ENCODE measurements at places on chromosomes 3 and 15.

- no peak for DNase-seq
Measured at GRCh38 chr3:18672561-18672960, 247.4 kb upstream of the SATB1 start.

GRCh38 chr15:101429191-101429590 is 60.3 kb downstream of the PCSK6 start:
- DNase-seq, result no peak

DNA sequence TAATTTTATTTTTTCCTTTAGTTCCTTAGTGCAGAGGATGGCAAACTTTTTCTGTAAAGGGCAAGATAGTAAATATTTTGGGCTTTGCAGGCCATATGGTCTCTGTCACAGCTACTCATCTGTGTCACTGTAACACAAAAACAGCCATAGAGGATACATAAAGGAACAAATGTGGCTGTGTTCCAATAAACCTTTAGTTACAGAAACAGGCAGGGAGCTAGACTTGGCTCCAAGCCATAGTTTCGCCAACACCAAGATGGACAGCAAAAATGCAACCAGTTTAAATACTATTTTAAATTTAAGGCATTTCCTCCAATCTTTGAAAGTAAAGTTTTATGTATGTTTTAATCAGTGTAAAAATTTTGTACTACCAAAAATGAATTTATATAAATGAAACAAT is 753.4 kb downstream of the FHIT start:
- DNase-seq, result no peak

DNA sequence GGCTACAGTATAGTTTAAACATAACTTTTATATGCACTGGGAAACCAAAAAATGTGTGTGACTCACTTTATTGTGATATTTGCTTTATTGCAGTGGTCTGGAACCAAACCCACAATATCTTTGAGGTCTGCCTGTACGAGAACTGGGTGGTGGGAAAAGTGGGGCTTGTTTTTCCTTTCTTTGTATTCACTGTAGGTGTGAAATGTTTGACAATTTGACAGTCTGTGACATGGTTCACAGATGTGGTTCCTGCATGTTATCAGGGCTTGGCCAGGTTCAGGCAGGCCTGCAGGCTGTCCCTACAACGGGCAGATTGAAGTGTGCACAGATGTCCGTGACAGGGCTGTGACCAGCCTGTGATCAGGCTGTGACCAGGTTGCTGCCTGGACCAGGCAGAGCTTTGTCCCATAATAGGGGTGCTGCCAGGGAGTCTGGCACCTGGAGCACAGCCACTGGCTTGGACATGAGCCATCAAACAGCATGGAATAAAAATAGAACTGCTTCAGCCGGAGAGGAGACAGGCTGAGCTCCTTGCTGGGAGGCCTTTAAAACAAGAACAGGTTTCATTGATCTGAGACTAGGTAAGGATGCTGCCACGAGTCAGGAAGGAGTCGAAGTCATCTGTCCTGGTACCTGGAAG is 61.0 kb downstream of the KLF13 start:
- peak; percentile 46 for DNase-seq

DNA sequence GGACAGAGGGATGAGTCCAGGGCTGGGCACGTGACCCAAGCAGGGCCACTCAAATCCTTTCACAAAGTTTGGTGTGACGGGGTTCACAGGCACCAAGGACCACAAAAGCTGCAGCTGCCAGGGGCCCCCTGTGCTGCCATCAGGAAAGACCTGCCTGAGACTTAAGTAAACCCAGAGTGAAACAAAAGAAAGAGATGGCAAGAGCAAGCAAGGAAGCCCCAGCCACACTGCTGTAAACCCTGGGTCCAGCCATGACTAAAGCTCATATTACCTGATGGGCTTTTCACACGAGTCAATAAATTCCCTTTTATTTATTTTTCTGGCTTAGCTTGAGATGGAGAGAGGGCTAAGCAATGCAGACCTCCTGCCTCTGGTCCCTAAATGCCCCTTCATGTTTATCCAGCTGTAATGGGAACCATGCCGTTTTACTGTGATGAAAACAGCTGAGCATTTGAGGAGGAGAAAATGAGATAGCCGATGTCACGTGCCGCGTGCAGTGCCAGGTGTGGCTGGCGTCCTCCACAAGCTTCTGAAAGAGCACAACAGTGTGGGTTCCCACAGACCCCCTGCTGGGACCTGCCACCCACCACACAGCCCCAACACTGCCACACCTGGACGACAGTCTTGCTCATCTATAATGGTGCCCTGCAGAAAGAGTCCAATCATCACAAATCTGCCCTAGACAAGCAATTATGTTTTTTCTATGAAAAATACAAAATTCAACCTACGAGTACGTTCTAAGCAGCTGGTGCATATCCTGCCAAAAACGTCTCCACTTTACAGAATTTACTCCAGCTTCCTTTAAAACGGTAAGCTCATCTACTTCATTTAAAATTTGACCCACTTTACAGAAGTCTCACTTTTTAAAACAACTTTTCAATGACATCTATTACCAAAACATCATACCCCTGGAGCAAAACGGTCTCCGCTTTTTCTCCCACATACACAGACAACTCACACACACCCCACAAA is 34.2 kb downstream of the ADAMTS17 start:
- DNase-seq, result no peak

GRCh38 chr3:31565288-31565687 is 32.6 kb downstream of the STT3B start:
- DNase-seq, result no peak

DNA sequence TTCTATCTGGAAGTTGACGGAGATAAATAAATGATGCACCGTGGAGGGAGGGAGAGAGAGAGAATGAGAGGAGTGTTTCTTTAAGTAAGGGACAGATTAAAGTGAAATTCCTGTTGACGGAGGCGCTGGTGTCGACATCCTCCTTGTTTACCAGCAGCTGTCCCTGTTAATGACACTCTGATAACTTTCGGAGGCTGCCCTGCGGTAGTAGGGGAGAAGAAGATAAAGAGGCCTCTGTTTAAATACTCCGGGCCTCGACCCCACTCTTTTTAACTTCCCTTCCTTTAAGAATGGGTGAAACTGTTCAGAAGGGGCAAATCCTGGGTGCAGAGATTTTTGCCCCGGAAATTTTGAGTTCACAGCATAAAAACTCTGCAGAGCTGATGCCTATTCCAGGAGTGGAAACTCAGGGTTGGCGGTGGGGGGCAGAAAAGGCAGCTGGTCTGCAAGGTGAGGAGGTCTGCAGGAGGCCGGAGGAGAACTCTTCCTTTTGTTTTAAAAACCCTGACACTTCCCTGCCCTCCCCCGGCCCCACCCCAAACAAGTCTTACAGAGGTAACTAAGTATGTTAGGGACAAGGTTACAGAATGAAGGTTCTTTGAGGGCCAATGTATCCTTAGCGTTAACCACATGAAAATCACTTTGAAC is 276.6 kb upstream of the NR2F2 start:
- DNase-seq, result no peak

GRCh38 chr15:78392430-78392829 is 45.6 kb upstream of the IREB2 start:
- DNase-seq, result no peak

- no peak for DNase-seq
Measured at GRCh38 chr15:58770519-58770856, 614 bp upstream of the MINDY2 start.

DNA sequence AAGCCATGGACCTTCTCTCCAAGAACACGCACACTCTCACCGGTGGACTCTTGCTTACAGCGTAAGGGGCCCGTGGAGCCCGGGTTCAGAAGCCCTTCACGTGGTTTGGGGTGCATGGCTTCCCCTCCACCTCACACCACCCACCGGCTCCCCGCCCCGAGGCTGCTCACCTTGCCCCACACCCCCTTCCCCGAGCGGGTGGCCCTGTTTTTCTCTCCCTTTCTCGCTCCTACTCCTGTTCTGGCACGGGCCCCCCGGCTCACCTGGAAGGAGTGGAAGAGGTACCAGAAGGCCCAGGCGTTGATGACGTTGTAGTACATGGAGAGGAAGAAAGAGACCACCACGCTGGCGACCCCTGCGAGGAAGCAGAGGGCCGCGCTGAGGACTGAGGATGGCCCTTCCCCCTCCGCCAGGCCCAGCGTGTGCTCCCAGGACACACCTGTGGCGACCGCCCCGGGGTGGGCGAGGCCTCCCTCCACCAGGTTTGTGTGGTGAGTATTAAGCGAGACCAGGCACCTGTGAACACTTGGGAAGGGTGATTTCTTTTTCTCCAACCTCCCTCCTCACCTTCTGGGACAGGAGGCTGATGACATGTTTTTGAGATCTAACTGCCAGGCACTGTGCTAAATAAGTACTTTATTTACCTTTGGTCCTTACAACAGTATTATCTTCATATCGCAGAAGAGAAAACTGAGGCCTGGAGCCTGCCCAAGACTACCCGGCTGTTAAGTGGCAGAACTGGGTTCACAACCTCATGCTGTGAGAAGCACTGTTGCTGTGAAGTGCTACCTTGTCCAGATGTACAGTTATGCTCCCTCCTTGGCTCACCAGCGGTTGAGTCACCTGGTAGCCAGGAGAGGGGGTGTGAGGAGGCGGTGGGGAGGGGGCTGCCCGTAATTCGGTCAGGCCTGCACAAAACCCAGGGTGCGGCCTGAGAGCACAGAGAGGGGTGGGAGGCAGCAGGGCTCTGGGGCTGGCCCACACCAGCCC is 16.3 kb downstream of the SLC6A20 start:
- no peak for DNase-seq

- no peak for DNase-seq
Measured at GRCh38 chr3:187454085-187454815, 86.1 kb downstream of the RTP4 start.

- no peak for DNase-seq
Measured at GRCh38 chr3:32897981-32898623, 53.3 kb upstream of the CCR4 start.

- DNase-seq, result no peak
Measured at GRCh38 chr15:73628102-73628501, 5.1 kb downstream of the NPTN start.

GRCh38 chr3:172303181-172303580 is 145.1 kb downstream of the GHSR start:
- DNase-seq, result no peak

GRCh38 chr3:98776140-98776493 is 13.0 kb downstream of the ST3GAL6 start:
- DNase-seq, result no peak

GRCh38 chr15:27339138-27339537 is 368.2 kb downstream of the GABRG3 start:
- DNase-seq, result no peak

DNA sequence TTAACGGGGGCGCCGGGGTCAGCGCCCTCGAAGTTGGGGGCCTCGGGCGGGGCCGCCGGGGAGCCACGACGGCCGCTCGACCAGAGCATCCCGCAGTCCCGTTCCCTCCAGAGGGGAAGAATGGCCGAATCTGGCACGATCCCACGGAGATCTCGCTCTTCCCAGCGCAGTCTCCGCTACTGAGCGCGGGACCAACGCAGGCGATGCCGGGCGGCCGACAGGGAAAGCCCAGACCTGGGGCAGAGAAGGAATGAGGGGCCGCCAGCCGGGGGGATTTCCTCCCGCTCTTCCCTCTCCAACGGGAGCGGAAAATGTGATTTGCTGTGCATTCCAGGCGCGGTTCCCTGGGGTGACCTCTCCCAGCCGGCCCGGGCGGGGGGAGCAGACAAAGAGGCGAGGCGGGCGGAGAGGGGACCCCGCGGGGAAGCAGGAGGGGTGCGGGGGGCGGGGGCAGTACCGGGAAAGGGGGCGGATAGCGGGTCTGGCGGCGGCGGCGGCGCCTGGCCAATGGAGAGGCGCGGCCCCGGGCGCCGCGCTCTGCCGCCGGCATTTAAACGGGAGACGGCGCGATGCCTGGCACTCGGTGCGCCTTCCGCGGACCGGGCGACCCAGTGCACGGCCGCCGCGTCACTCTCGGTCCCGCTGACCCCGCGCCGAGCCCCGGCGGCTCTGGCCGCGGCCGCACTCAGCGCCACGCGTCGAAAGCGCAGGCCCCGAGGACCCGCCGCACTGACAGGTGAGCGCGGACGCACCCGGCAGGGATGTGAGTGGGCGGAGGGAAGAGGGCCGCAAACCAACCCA is at the start of gene GREM1:
GREM1 (plus strand) TSS at position 579 of the 801 bp plus-strand sequence. CDS start 12,687 bp downstream, outside the sequence.
- DNase-seq, result no peak

DNA sequence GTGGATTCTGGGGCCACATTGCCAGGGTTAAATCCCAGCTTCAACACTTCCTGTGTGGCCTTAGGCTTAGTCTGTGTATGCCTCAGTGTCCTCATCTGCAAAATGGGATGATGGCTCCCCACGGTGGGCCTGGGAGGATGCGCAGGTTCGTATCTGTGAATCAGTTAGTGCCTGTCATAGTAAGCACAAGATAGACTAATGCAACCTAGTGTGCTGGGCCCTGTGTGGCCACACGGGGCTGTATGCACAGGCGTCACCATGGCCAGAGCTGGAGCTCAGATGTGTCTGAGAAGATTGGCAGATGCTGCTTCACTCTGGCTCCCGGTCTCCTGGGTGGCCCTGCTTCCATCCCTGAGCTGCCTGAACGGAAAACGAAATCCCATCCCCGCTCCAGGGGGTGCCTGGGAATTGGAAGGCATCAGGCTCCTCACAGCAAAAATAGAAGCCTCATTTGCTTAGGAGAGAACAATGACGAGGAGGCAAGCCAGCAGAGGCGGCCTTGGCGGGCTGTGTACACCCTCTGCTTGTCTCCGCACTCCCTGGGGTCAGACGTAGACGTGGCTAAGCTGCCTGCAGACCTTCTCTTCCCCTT is 103.6 kb downstream of the APBA2 start:
- no peak for DNase-seq

GRCh38 chr3:156455839-156456238 is 99.1 kb downstream of the SSR3 start:
- DNase-seq, result no peak

DNA sequence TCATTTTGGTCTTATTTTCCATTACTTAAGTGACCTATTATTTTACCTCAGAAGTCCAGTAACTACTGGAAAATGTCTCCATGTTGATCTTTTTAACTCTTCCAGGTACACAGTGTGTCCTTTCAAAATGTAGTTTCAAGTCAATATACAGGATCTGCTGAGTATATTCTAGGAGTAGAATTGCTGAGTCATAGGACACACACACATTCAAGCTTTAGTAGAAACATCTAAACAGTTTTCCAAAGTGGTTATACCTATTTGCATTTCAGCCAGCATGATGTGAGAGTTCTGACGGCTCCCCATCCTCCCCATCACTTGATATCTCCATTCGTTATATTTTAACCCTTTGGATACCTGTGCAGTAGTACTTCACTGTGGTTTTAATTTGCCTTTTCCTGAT is 271.9 kb downstream of the MCTP2 start:
- no peak for DNase-seq

- DNase-seq, result no peak
Measured at GRCh38 chr15:62783303-62783957, 259.1 kb upstream of the TPM1 start.

DNA sequence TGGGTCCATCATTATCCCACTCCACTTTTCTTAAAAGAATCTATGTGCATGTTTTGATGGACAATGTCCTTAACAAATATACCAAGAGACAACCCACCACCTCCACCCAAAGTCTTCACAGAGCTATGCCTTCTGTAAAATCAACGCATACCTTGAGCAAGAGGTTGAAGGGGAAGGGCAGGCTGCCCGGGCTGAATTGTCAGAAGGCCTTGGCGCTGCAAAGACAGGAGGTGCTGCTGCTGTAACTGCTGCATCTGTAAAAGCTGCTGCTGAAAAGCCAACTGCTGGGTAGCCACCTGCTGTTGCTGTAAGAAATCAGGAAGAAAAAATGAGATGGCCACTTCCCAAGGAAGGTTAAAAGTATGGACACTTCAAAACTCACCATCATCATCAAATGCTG is 536.7 kb downstream of the FOXP1 start:
- no peak for DNase-seq

- DNase-seq, result no peak
Measured at GRCh38 chr15:56471440-56472069, 6.6 kb upstream of the MNS1 start.

Data from cerebellar nuclear complex (tissue), 1 donor.